ENCODE measurements at places on chromosomes 6 and 20.
A peak's percentile ranks its signal among the peaks of the same experiment; 100 is the strongest.

DNA sequence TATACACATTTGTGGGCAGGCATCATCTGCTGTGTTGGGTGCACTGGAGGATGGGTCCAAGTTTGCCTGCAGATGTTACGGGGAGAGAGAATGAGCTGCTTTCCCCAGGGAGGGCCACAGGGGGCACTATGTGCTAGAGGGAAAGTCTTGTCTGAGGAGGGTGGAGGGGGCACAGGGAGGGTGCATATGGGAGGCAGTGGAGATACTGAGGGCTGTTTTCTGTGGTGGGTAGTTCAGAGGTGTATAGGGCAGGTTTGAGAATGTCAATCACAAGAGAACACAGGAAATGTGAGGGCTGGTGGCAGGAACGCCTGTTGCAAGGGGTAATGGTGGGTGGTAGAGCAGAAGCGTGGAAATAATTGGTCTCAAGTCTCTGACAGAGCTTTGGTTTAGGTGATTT is 7.7 kb upstream of the PTPRA start:
- peak; percentile 18 for DNase-seq

DNA sequence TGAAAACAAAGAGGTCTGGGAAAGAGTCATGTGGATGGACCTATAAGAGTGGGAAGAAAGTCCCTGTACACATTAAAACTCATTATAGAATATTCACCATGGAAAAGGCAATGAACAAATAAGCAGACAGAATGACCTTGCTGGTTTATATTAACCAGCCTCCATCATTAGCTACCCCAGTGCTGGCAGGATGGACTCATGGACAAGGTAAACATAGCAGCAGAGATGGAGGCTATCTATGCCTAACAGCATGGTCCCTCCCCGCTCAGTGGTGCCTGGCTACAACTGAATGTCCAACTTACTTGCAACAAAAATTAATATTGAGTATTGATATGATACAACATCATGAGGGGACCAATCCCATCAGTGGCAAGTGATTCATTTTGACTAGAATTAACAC is 4.5 kb upstream of the ZKSCAN3 start:
- DNase-seq: no peak

GRCh38 chr6:125904871-125905270 is 51.7 kb upstream of the HINT3 start:
- no peak for DNase-seq

- DNase-seq: no peak
These were observed 33.0 kb downstream of the FRMD1 start for GRCh38 chr6:168045706-168046620.

DNA sequence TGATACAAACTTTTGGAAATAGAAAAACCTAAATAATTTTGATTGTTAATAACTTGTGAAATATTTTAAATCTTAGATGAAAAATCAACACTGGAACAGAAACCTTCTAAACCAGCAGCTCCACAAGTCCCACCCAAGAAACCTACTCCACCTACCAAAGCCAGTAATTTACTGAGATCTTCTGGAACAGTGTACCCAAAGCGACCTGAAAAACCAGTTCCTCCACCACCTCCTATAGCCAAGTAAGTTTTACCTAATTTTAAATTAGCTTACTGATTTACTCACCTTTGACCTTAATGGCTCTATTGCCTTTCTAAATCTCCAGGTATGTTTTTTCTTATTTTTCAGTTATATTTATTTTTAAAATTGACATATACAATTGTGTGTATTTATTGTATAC is 102.6 kb upstream of the ADGRF4 start:
- DNase-seq: no peak

DNA sequence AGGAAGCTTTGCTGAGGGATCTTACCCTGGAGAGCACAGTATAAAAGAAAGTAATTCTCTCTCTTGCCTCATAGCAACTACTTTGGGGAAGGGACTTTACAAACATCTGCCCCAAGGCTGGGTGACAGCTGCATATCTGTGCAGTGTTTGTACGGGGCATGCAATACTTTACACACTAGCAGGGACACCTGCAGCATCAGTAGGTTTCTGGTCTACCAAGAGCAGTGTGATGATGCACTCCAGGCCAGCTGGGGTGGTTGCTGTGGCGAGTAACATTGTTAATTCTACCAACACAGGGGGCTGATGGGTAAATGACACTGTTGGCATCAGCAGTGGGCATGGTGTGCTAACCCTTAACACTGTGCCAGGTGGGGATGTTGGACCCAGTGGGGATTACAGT is 48.0 kb downstream of the ADTRP start:
- peak; percentile 26 for DNase-seq

DNA sequence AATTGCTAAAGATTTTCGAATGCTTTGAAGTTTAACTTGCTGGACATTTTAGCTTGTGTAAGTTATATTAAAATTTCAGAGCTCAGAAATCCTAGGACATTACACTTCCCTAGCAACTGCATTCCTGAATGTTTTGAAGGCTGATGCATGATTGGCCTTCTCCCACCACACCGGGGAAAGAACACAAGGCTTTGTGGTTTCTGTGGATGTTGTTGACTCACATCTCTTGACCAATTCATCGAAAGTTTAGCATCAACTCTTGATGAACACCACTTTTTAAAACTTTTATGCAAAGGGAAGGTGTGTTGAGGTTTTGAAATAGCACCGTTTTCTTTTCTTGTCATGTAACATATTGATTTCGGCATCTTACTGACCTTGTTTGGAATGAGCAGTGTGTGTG is 81.1 kb downstream of the RIMS1 start:
- DNase-seq: no peak

DNA sequence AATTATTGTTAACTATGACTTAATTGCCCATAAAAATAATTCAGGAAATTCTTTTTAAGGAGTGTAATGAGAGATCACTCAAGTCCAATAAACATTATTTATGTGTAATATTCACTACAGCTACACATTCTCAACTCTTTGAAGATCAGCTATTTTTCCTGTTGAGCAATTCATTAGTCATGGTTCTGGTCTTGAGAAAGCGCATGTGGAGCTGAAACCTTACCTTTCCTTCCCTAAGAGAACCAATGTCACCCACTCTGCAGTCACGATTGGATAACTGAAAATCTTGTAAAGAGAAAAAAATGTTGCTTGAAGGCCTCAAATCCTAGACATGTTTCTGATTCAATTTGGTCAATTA is 736.9 kb upstream of the MARCKS start:
- no peak for DNase-seq

GRCh38 chr20:595330-596308 is 14.5 kb downstream of the TCF15 start:
- DNase-seq: no peak

DNA sequence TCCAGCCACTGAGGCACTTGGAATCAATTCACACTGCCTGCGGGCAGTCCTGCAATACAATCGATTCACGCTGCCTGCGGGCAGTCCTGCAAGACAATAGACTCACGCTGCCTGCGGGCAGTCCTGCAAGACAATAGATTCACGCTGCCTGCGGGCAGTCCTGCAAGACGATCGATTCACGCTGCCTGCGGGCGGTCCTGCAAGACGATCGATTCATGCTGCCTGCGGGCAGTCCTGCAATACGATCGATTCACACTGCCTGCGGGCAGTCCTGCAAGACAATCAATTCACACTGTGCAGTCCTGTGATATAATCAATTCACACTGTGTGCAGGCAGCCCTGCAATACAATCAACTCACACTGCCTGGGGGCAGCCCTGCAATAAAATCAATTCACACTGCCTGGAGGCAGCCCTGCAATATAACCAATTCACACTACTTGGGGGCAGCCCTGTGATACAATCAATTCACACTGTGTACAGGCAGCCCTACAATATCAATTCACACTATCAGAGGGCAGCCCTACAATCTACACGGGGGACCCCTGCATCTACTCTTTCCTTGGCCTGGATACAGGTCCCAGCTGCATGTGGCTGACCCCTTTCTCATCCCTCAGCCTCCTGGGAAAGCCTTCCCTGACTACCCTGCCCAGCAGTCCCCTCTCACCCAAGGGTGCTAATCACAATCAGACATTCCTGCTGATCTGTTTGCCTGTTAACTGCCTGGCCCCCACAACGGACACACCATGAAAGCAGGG is 10.4 kb downstream of the TAF4 start:
- DNase-seq: no peak

- no peak for DNase-seq
These were observed 284.4 kb downstream of the ZFAND3 start for GRCh38 chr6:38103921-38104320.

DNA sequence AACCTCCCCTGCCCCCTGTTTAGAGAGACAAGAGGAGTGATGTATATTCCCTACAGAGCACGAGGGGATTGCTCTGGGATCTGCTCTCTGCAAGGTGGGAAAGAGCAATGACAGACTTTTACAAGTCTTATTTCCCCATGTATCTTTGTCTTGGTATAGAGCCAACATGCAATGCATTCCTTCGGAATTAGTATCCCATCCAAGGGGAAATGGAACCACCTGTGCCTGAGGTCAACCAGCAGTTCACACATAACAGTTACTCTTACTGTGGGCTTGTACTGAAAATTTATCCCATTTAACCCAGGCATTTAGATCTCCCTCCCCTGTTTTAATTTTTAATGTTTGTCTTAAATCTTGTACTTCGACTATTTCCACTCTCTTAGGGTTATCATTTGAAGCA is 250.4 kb downstream of the C6orf118 start:
- no peak for DNase-seq

DNA sequence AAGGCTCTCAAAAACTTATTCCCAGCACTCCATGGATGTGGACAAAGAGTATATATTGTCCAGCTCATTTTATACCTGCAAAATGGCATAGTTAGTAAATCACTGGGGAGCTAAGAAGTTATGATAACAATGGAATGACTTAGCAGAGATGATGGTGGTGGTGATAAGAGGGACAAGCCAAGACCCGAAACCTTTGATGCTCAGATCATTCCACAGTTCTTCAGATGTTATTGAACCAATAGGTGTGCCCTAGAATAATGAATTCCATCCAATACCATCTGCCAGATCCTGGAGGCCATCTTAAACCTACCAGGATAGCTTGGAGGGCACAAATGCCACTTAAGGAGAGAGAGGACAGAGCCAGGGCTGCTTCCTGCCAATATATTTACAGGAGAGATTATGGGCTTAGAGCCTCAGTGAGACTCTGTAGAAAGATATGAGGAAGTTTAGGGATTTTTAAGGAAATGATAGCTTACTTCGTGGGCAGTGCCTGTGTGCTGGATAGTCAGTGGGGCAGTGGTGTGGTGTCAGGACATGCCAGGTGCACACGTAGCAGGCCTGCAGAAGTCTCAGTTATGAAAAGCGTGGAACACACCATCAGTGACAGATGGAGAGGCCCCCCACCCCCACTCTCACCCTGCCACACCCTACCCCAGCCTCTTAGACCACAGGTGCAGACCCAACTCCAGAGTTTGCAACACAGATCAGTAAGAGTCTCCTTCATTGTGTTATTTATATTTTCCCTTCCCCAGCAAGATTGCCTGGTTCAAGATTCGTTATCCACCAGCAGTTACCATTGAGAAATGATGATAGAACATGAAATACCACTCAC is 209.7 kb upstream of the SUPT3H start:
- no peak for DNase-seq

GRCh38 chr6:123769431-123769830 is 34.2 kb upstream of the NKAIN2 start:
- no peak for DNase-seq

- peak; percentile 11 for DNase-seq
These were observed 288.2 kb upstream of the PREP start for GRCh38 chr6:105691081-105691480.

DNA sequence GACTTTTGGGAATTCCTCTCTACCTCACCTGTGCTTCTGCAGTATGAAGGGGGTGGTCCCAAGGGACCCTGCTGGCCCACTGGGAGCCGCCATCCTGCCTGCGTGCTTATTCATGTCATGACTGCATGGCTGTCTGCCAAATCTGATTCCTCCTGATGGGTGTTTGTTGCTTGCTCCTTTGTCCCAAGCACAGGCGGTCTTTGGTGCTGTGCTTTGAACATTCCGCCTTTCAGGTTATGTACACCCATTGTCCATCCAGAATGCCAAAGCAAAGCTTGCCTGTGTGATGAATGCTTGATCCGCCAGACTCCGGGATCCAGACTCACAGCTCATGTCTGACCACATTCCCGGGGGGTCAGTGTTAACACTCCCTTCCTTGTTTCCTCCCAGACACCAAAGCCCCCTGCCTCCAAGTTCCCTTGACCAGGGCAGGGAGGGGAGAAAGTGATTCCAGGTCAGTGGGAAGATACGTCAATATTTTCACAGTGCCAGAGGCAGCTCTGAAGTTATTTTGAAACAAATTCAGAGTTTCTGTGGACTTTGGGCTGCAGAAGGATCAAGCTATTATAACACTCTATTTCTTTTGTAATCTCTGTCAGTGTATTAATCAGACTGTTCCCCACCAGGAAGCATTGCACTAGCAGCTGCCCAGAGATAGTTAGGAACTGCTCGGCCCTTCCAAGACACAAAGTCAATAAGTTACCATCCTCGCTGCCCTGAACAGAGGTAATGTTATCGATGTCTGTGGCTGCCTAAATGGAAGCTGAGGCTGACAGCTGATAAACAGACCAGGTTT is 9.5 kb downstream of the DAAM2 start:
- no peak for DNase-seq

- DNase-seq: no peak
These were observed 209.8 kb upstream of the MARCKS start for GRCh38 chr6:113647143-113647889.

- DNase-seq: no peak
These were observed 55.5 kb upstream of the TRERF1 start for GRCh38 chr6:42507195-42507594.

DNA sequence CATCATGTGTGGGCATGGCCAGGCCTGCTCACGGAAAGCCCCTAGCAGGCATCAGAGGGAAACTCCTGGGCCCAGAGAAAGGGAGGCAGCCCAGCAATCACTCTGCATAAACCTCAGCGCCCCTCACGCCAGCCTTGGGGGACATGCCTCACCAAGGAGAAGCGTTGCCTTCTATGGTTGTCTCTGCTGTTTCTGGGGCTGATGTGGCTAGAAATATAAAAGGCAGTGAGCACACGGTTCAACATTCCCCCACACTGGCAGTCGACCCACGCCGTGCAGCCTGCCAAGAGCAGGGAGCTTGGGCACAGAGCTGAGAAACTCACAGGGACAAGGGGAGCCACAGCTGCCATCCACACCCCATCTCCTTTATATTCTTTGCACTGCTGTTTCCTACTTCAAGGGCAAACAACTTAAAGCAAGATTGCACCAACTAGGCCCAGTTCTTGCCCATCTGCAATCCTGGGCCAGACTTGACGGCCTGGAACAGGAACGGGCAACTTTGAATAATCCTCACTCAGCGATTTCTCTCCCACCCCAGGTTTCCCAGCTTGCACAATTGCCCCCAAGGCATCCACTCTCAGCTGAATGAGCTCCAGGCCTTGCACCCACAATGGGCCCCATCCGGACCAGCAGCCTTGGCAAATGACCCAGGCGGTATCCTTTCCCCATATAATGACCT is 35.5 kb upstream of the FOXC1 start:
- DNase-seq: no peak

DNA sequence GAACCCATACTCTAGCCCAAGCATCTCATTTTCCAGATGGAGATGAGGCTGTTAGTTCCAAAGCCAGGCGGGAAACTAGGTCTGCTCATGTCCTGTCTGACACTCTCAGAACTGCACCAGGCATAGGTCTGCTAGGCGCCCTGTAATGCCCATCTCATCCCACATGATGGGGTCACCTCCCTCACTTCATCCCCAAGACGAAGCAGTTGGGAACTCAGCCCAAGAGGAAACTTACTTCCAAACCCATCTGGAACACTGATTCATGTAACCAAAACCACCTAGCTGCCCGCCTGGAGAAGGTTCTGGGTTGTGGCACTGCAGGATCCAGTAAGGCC is 119.4 kb upstream of the PRND start:
- DNase-seq: no peak

- no peak for DNase-seq
These were observed 39.6 kb downstream of the ILRUN start for GRCh38 chr6:34657037-34657306.

Measured in CD4-positive, alpha-beta T cell treated with Interferon gamma for 1 hour (primary cell).